ENCODE measurements at places on chromosomes 4 and X.
A peak's percentile ranks its signal among the peaks of the same experiment; 100 is the strongest.

GRCh38 chr4:68288393-68288740 lies 42.9 kb upstream of the TMPRSS11B start:
- DNase-seq, result no peak

DNA sequence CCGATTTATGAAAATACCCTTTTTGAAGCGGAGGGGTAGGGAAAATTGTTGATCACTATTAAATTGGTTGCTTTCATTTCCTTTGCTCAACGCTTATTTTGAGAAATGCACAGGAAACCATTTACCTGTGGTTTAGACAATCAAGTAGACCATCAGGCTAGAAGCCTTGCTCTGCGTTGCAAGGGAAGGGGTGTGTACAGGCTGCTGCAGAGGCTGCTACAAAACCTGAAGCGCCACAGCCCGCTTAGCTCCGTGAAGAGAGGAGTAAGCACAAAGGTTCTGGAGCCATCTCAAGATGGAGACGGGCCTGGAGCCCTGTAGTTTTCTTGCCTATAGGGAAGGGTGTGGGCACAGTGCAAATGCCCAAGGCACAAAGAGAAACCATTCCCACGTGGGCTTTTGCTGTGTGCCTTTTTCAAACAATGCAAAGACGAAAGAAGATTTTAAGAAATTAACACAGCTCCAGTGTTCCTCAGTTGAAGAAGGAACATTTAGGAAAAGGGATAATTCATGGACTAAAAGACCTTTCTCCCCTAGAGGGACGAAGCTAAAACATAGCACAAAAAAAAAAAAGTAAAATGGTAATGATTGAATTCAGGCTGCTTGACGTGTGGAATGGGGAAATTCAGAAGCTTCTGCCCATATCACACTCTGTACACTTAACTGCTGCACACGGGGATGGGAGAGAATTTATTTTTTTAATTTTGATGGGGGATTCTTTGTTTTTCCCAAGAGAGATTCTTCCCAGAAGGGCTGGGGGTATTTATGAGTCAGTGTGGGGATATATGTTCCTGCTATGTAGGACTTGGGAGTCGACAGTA lies 3.5 kb downstream of the TMSB4X start:
- peak; percentile 80 for DNase-seq

GRCh38 chr4:74109116-74109869 lies 10.3 kb upstream of the CXCL2 start:
- DNase-seq, result no peak

GRCh38 chr4:34731070-34731469 lies 1513.2 kb downstream of the ARAP2 start:
- no peak for DNase-seq

DNA sequence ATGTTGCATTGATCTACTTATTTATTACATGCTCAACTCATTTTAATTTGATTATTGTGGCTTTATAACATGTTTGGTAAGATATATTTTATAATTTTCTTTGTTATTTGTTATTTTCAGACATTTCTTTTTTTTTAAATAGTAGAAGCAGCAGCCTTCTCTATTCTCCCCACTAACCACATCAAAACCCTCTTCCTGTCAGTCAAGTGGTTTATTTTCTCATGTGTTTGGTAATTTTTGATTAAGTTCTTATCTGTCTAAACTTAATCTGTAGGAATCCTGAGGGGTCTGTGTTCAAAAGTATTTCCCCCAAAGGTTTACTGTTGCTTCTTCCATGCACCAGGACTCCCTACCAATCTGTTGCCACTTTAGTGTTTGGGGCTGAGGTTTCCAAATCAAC lies 131.9 kb downstream of the SCLT1 start:
- DNase-seq, result no peak

- peak; percentile 48 for DNase-seq
Measured at GRCh38 chr4:147590249-147590920, 26.8 kb upstream of the TMEM184C start.

- DNase-seq, result no peak
Measured at GRCh38 chr4:47315346-47315745, 148.2 kb downstream of the COMMD8 start.

DNA sequence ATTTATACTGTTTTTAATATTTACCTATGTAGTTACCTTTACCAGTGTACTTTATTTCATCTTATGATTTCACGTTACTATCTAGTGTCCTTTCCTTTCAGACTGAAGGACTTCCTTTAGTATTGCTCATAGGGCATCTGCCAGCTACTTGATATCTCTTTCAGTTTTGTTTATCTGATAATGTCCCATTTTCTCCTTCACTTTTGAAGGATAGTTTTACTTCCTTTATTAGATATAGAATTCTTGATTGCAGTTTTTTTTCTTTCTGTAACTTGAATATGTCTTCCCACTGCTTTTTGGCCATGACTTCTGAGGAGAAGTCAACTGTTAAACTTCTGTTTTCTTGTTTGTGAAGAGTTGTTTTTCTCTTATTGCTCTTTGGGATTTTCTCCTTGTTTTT lies 69.4 kb upstream of the MAGED1 start:
- no peak for DNase-seq

DNA sequence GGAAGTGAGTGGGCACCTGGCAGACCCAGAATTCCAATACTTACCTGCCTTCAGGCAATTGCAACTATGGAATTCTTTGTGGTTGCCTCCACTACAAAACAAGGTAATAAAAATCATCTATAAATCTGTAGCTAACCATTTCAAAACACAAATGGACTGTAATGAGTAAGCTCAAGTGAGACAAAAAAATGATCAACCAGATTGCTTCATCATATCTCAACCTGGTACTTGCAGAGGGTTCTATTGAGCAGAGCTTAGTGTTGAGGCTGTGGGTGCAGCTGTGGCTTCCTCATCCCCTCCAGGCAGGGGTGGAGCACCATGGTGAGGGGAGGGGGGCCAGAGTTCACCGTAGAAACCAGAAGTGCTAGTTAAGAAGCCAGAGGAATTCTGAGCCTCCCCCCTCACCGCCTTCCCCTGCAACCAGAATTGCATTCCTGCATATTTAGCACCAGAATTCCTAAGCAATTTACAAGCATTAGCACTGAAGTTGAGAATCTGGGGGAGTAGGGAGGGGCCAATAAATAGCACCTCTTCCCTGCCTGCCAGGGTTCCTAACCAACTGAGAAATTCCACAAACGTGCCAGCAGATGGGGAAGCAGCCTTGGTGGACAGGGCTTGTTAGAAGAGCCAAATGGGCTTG lies 11.5 kb downstream of the CTAG1A start:
- DNase-seq, result no peak

DNA sequence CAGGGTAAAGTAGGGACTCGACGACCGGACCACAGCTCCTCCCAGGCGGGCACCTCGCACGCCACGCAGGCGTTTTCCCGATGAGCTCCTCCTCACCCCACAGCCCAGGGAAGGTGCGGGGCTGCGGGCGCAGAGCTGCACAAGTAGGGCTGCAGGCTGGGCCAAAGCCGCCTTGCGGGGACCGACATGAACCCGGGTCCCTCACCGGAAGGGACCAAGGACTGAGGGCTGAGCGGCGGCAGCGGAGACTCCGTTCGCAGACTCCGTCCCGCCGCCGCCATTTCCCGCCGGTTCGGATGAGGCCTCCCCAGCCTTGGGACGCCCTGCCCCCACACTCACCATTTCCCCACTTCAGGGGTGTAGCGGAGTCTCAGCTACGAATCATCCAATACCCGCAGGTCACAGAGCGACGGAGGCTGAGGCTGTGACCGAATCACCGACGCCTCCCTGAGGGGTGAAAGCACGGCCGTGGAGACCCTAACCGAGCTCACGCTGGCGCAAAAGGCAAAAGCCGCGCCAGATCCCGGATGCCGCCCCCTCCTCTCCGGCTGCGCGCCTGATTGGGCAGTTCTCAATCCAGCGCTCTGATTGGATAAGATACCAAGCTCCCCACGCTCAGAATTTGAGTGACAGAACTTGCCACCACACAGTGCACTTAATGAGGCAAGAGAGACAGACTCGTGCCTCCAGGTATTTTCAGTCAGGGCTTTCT lies at the start of gene ZNF732:
ZNF732 (minus strand) TSS at position 506 of the 712 bp plus-strand sequence; CDS start at position 342, 164 bp downstream.
- no peak for DNase-seq

DNA sequence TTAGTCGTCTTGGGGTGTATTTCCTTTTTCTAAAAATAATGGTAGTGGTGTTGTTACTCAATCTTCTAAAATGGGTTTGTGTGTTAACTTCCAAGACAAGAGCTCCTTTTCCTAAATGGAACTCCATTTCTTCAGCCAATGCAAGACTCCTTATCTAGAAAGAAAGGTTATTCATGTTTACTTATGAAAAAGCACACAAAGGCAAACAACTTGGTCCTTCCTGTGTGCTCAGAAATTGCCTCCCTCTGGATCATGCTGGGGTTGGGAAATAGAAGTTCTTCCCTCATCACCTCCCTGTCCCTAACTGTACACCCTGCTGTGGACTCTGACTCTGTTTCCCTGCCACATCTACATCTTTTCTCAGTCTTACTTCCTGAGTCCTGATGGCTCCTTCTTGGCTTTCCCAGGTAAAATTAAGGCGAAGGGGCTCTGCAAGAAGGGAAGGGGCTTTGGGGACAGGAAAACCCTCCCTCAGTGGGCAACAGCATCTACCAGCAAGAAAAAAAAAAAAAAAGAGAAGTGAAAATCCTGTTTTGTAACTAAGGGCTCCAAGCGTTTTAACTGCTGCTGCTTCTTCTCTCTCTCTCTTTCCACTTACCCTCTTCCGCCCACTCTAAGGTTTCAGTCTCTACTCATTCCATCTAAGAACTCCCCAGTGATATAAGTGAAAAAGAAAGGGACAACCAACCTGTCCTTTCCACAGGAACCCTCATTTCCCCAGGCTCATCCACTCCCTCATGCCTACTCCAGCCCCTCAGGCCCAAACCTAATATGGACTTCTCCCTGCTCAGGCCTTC lies 19.8 kb upstream of the TASL start:
- DNase-seq, result no peak

GRCh38 chr4:39763714-39764572 lies 66.0 kb downstream of the UBE2K start:
- no peak for DNase-seq

GRCh38 chr4:7358100-7358735 lies 76.5 kb downstream of the PSAPL1 start:
- no peak for DNase-seq

DNA sequence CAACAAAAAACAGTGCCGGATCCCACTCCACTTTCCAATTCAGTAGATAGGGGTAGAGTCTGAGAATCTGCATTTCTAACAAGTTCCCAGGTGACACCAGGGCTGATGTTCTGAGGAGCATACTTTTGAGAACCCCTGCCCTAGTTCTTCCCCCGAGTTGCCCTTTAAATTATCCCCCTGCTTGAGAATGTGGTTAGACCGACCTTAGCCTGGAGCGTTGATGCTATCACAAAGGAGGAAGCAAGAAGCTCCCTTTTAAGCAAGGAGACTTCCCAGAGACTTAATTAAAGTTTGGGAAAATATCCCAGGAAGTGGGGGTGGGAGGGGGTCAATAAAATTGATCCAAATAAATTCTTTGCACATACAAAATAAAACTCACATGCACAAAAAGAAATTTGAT lies 485.9 kb downstream of the SMARCA1 start:
- no peak for DNase-seq

GRCh38 chrX:12325171-12325570 lies 186.9 kb downstream of the FRMPD4 start:
- DNase-seq, result no peak

DNA sequence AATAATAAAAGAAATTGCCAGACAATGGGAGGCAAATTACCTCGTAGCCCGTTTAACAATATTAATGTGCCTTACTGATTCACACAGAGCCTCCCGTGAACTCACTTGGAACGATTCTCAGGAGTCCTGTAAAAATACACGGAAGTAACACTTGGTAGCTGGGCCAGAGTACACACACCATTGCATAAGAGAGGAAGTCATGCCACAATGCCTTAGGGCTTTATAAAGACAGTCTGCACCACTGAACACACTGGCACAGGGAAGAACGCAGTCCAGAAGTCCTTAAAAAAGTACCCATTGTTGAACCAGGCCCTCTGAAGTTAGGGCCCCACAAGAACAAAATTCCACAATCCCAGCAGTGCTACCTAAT lies 15.1 kb downstream of the SLC2A9 start:
- DNase-seq, result no peak

GRCh38 chr4:113998079-113998478 lies 18.6 kb upstream of the ARSJ start:
- DNase-seq, result no peak

GRCh38 chr4:127985989-127986388 lies 20.8 kb downstream of the ABHD18 start:
- no peak for DNase-seq

DNA sequence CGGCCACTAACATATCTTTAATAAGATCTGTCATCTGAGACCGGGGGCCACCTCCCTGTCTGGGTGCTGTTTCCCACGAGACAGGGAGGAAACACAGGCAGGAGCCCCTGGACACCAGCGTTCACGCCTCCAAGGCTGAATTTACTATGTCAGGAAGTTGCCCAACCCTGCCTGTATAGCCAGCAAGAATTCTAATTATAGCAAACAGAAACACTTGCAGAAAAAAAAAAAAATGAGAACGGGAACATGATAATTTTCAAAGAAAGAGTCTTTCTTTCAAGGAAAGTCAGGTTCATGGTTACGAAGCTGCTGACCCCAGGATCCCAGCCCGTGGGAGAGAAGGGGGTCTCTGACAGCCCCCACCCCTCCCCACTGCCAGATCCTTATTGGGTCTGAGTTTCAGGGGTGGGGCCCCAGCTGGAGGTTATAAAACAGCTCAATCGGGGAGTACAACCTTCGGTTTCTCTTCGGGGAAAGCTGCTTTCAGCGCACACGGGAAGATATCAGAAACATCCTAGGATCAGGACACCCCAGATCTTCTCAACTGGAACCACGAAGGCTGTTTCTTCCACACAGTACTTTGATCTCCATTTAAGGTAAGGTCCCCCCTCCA lies at the start of gene IL3RA:
IL3RA (plus strand) TSS at position 455 of the 613 bp plus-strand sequence. CDS start 4,981 bp downstream, outside the sequence.
- peak; percentile 52 for DNase-seq

DNA sequence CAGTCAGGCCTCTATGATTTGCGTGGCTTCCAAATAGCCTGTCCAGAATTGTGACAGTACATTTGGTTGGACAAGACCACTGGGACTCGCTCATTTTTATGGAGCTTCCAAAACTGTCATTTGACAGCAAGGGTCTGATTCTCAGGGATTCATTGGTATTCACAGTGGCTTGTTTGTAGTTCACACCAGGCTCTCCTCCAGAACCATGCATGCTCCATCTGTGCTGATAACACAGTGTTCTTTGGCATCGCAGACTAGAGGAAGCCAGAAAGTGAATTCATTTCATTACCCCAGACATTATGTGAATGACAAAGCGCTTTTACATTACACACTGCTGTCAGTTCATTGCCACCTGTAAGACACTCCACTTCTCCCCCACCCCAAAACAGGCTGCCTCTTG lies 208.3 kb downstream of the ARHGAP10 start:
- DNase-seq, result no peak
